ENCODE measurements at places on chromosomes 3 and 15. TPM values are rescaled to one million over a fixed set of nuclear protein-coding genes. Genes with fewer than 3 reads are reported as not detected.

CCDC32 gene
- total RNA-seq, result 39.3 TPM

MOBP gene
- total RNA-seq, result 0.43 TPM

TMEM108 gene
- not detected for total RNA-seq

SERPINI2 gene
- 1.4 TPM for total RNA-seq

PLOD2 gene
- 83.2 TPM for total RNA-seq

GP5 gene
- not detected for total RNA-seq

PLS1 gene
- total RNA-seq, result 1.8 TPM

LMAN1L gene
- not detected for total RNA-seq

MKRN2OS gene
- not detected for total RNA-seq

- H3K36me3 ChIP-seq, result no peaks in the 10 kb centered on the region
- no peaks in the 10 kb centered on the region for H3K27me3 ChIP-seq
- H3K4me3 ChIP-seq, result no peak overlapping the region
- no peak overlapping the region for H3K27ac ChIP-seq
- no peak for DNase-seq
- H3K4me1 ChIP-seq, result no peaks in the 10 kb centered on the region
Observed at GRCh38 chr3:177262396-177262795, 65.1 kb upstream of the TBL1XR1 start.

DNA sequence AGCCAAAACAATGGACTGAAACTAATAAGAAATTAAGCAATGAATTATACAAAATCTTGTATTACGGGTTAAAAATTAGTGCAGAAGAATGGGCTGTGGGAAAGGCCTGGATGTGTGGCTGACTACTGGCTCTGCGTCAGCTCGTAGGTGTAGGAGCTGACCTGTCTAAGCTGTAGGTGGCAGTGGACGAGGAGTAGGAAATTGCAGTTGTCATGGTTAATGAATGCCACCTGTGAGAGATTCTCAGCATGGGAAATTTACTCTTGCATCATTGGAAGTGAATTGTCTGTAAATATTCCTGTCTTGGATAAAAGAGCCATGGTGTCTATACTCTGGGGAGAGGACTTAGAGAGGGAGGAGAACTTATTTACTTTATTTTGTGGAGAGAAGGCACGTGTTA is 23.4 kb downstream of the CHRNA7 start:
- no peak overlapping the region for H3K4me3 ChIP-seq
- H3K4me1 ChIP-seq, result no peaks in the 10 kb centered on the region
- H3K36me3 ChIP-seq, result no peaks in the 10 kb centered on the region
- no peak overlapping the region for H3K27ac ChIP-seq

GRCh38 chr15:89836267-89837133 is 21.8 kb upstream of the ANPEP start:
- H3K4me3 ChIP-seq, result no peak overlapping the region
- H3K27ac ChIP-seq, result peak overlapping the region; percentile 39
- H3K27me3 ChIP-seq, result no peaks in the 10 kb centered on the region
- no peak for DNase-seq

- H3K27ac ChIP-seq, result no peak overlapping the region
- no peaks in the 10 kb centered on the region for H3K36me3 ChIP-seq
- no peak for DNase-seq
- H3K4me1 ChIP-seq, result no peaks in the 10 kb centered on the region
Observed at GRCh38 chr15:68907396-68907923, 22.9 kb upstream of the SPESP1 start.

DNA sequence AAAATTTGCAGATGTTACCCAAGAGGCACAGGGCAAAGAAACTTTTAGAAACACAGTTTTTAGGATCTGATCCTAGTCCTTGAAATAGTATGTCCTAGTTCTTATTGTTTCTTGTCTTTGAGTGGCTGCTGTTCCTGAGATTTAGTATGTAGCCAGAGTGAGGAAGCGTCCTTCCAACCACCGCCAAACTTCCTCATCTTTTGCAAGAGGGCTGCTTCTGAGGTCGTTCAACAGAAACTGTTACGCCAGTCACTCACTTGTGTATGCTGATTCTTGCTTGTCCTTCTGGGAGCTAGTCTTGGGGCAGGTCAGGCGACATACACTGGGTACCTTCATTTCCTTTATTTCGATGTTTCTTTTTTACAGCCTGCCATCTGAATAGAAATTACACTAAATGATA is 577.3 kb upstream of the ZNF717 start:
- H3K27me3 ChIP-seq, result no peaks in the 10 kb centered on the region
- no peaks in the 10 kb centered on the region for H3K36me3 ChIP-seq
- no peak for DNase-seq
- H3K4me1 ChIP-seq, result no peaks in the 10 kb centered on the region

DNA sequence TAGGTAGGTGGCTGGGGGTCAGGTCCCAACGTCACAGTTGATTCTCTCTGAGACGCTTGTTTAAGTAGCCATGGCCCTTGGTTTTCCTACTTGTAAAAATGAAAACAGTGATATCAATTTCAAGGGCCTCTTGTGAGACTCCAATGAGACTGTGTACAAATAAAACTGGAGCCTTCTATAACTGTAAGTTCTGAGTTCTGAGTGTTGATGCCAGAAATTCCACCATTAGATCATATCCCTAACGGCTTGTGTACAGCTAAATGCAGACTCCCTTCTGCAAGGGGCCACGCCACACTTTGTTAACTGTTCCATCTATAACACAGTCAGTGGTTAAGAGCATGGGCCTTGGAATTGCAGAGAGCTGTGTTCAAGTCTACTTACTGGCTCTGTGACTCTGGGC is 267.3 kb downstream of the TLE3 start:
- no peak overlapping the region for H3K27ac ChIP-seq
- H3K27me3 ChIP-seq, result no peaks in the 10 kb centered on the region
- no peak overlapping the region for H3K4me3 ChIP-seq
- no peaks in the 10 kb centered on the region for H3K36me3 ChIP-seq

- no peaks in the 10 kb centered on the region for H3K36me3 ChIP-seq
- H3K27me3 ChIP-seq, result no peaks in the 10 kb centered on the region
- no peak overlapping the region for H3K4me3 ChIP-seq
- no peaks in the 10 kb centered on the region for H3K4me1 ChIP-seq
- DNase-seq, result no peak
Observed at GRCh38 chr15:59232476-59232875, 25.8 kb downstream of the LDHAL6B start.

DNA sequence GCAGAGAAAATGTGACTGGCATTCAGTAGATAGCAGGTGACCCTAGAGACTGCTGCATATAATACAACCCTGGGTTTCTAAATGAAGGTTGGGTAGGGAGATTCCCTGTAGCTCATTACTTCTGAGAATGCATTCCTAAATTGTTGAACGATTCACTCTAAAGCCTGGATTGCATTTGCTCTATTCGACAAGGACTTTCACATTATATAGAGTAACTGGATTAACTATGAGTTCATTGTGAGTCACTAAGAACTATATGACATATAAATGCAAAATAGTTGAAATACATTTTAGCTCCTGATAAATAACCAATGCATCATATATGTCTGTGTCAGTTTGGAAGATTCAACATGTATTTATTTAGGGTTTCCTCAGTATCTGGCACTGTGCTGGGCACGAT is 294.7 kb upstream of the CCDC54 start:
- H3K36me3 ChIP-seq, result no peaks in the 10 kb centered on the region
- H3K27ac ChIP-seq, result no peak overlapping the region
- no peaks in the 10 kb centered on the region for H3K27me3 ChIP-seq

DNA sequence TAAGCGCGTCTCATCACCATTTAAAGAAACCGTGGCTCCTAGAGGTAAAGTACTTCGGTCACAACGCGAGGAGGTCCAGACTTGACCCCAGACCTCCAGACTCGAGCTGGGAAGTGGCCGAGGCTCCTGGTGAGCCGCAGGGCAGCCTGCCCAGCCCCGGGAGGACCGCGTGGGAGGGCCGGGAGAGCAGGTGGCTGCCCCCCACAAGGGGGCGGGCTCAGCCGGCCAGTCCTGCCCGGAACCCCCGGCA is at the start of gene SLC27A2:
Gene SLC27A2 (plus strand): TSS at position 228 of the 250 bp plus-strand sequence. CDS start 232 bp downstream, outside the sequence.
- H3K27me3 ChIP-seq, result no peaks in the 10 kb centered on the region
- no peak for DNase-seq
- no peak within 1 kb of the TSS for H3K4me3 ChIP-seq
- no peak within 1 kb of the TSS for H3K27ac ChIP-seq
- H3K36me3 ChIP-seq, result no peaks in the 10 kb centered on the region
- H3K4me1 ChIP-seq, result no peaks in the 10 kb centered on the region

GRCh38 chr3:183907911-183908331 is 23.2 kb upstream of the PARL start:
- H3K27ac ChIP-seq, result no peak overlapping the region
- DNase-seq, result no peak
- no peaks in the 10 kb centered on the region for H3K27me3 ChIP-seq
- H3K36me3 ChIP-seq, result no peaks in the 10 kb centered on the region
- H3K4me1 ChIP-seq, result no peaks in the 10 kb centered on the region

GRCh38 chr3:126706631-126707030 is 2.6 kb downstream of the CHCHD6 start:
- no peak overlapping the region for H3K4me3 ChIP-seq
- no peaks in the 10 kb centered on the region for H3K27me3 ChIP-seq
- H3K4me1 ChIP-seq, result no peaks in the 10 kb centered on the region
- H3K36me3 ChIP-seq, result no peaks in the 10 kb centered on the region
- DNase-seq, result no peak

DNA sequence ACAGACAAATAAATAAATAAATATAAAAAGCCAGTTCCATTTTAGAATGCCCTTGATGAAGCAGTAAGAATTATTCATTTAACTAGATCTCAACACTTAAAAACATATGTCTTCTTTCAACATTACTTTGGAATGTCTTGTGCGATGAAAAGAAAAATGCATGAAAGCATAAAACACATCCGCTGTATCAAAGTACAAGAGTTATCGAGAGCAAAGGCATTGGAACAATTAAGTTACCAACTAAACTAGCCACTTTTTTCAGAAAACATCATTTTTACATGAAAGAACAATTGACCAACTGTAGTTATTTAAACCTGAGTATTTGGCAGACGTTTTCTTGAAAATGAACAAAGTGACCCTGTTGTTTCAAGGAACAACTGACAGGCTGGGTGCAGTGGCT is 27.5 kb upstream of the ACAN start:
- no peaks in the 10 kb centered on the region for H3K36me3 ChIP-seq
- H3K4me3 ChIP-seq, result no peak overlapping the region
- H3K27ac ChIP-seq, result no peak overlapping the region
- no peaks in the 10 kb centered on the region for H3K4me1 ChIP-seq
- no peak for DNase-seq
- H3K27me3 ChIP-seq, result no peaks in the 10 kb centered on the region

DNA sequence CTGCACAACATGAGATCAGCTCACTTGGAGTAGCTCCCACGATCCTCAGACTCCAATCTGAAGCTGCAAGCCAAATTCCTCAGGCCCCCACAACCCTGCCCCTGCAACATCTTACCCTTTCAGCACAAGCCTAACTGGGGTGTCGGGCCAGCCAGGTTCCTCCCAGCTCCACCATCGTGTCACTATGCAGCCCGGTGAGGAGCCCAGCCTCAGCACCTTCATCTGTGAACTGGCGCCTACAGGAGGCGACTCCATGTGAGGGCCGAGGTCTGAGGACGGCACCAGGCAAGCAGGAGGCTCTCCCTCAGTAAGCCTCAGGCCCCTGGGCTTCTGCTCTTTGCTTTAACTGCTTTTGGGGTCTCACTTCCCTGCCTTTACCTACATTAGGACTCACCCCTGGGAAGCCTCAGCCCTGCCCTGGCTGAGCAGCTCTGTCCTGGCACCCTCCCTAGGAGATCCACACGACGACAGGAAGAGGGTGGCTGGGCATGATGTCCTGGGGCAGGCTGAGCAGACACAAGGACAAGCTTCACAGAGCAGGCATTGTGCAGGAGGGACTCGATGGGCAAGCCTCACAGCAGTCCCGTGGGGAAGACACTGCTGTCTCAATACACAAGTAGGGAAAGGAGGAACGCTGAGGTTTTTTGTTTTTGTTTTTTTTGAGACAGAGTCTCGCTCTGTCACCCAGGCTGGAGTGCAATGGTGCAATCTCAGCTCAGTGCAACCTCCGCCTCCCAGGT is 104.6 kb downstream of the ADAMTS17 start:
- H3K27ac ChIP-seq, result no peak overlapping the region
- no peak for DNase-seq

DNA sequence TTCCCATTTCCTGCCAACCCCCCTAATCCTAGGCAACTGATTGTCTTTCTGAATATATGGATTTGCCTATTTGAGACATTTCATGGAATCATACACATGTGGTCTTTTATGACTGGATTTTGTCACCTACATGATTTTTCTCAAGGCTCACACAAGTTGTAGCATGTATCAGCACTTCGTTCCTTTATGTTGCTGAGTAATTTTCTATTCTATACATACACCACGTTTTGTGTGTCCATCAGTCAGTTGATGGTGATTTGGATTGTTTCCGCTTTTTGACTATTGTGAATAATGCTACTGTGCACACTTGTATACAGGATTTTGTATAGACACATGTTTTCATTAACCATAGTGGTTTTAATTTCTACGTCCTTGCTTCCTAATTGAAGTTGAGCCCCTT is 203.1 kb downstream of the ITPR1 start:
- no peaks in the 10 kb centered on the region for H3K36me3 ChIP-seq
- no peak for DNase-seq

DNA sequence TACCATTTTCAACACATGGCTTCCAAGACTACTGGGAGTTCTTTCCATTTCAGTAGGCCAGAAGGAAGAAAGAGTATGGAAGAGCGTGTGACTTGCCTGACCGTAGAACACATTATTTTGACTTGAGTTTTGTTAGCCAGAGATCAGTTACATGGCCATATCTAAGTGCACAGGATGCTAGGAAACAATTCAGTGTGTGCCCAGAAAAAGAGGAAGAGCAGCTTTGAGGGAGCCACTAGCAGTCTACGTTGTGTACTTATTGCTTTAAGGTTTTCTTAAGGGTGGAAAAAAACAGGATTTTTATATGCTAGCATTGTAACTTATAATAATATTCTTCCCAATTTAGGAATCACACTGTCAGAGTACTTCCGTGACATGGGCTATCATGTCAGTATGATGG is 44.1 kb upstream of the GRAMD1C start:
- no peak overlapping the region for H3K4me3 ChIP-seq
- H3K27me3 ChIP-seq, result no peaks in the 10 kb centered on the region
- H3K36me3 ChIP-seq, result no peaks in the 10 kb centered on the region
- no peak for DNase-seq

- peak; percentile 61 for DNase-seq
- H3K36me3 ChIP-seq, result no peaks in the 10 kb centered on the region
- peak overlapping the region; percentile 59 for H3K27ac ChIP-seq
Observed at GRCh38 chr3:12193485-12194165, 34.9 kb upstream of the TIMP4 start.

DNA sequence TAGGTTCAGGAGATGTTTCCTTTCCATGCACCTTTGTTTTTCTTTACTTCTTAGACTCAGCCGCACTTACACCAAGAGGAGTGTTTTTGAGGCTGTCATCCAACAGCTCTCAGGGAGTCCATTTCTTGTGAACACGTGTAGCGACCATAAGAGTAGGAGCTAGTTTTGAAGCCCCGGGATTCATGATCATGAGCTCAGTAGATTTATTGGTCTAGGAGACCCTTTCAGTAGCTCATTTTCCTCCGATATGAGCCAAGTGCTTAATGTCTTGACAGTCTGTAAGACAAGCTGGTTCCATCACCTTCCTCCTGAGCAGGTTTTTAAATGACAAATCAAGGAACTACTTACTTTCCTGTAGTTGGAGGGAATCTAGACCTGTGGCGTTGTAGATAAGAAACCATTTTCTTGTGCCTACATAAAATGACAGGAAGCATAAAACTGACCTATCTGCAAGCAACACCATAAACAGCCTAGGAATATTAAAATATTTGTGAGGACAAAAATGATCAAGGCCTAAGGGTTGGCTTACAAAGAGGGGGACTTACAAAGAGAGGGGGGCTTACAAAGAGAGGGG is 172.6 kb upstream of the BHLHE40 start:
- H3K27ac ChIP-seq, result no peak overlapping the region
- DNase-seq, result no peak
- no peaks in the 10 kb centered on the region for H3K27me3 ChIP-seq
- H3K4me3 ChIP-seq, result no peak overlapping the region
- H3K36me3 ChIP-seq, result no peaks in the 10 kb centered on the region

Measured in uterus (tissue), 4 donors.